ENCODE measurements at places on chromosomes 2 and 18. TPM values are rescaled to one million over a fixed set of nuclear protein-coding genes. Genes with fewer than 3 reads are reported as not detected.

DNA sequence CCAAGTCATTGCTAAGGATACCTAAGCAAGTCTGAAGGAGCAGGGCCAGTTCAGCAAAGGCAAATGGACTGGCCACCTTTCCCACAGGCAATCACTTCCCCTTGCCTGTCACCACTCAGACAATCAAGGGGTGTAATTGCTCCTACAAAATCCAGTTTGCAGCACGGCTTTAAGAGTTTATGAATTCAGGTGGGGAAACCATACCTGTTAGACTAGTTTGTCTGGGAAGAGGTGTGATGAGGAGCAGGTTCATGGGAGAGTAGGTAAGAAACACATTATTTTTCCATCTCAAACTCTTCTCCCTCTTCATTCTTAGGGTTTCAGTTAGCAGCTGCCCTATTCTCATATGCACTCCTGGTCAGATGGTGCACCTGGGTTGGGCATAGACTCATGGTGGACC is 102.5 kb downstream of the EVA1A start:
- no peak for DNase-seq

DNA sequence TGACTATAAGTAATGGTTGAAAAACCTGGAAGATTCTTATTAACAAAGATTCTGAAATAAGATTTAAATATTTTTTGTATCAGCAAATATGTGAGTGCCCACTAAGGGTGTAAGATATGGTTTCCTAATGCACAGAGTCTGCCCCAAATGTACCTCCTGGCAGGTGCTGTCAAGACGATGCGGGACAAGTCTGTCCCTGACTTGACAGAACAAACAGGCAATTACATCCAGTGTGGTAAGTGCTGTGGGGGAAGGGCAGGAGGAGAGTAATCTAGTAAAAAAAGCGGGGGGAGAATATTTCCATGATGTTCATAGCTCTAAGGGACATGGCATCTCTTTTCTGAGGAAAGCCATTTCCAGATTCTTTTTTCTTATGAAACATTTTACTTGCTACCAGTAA is 127.5 kb downstream of the COL4A4 start:
- no peak for DNase-seq

DNA sequence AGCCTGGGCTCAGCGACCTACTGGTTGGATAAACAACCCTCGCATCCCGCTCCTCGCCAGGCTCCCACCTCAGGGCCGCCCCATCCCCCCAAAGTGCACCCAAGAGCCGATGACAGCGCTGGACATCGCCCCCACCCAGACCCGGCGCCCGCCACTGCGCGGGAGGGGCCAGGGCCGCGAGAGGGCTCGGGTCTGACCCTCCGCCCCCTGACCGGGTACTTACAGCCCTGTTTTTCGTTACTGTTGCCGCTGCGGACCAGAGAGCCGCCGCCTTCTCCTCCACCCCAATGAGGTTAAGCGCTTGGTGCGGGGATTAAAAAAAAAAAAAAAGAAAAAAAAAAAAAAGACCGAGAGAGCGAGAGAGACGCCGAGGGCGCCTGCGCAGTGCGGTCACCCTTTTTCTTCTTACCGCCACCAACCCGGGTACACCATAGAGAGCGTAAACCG is at the start of gene CLASP1:
Gene CLASP1 (minus strand): TSS at position 314 of the 447 bp plus-strand sequence. CDS start 43,567 bp downstream, outside the sequence.
- DNase-seq, result no peak

DNA sequence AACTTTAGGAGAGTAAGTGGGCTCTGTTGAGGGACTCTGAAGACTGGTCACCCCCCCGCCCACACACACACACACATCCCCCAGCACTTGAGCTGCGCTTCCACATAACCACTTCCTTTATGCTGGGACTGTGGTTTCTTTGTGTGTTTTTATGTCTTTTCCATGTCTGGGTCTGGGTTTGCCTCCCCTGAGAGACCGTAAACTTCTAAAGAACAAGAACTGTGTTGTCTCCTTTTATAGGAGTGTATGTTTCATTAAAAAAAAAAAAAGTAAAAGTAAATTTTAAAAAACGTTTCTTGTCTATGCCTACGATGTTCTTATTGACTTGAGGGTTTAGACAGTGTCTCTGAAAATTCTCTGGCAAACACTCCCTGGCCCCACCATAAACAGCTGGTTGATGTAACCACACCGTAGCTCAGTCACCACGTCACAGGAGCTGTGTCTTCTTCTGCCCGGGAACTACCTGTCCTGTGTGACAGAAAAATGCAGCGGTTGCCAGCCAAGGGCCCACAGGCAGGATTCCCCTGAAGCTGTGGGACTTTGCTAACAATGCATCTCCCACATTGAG is 68.0 kb downstream of the KLHL29 start:
- peak; percentile 46 for DNase-seq

GRCh38 chr2:42879121-42879705 is 86.8 kb upstream of the HAAO start:
- no peak for DNase-seq

- no peak for DNase-seq
Measured at GRCh38 chr2:207091176-207091575, 74.6 kb downstream of the KLF7 start.

DNA sequence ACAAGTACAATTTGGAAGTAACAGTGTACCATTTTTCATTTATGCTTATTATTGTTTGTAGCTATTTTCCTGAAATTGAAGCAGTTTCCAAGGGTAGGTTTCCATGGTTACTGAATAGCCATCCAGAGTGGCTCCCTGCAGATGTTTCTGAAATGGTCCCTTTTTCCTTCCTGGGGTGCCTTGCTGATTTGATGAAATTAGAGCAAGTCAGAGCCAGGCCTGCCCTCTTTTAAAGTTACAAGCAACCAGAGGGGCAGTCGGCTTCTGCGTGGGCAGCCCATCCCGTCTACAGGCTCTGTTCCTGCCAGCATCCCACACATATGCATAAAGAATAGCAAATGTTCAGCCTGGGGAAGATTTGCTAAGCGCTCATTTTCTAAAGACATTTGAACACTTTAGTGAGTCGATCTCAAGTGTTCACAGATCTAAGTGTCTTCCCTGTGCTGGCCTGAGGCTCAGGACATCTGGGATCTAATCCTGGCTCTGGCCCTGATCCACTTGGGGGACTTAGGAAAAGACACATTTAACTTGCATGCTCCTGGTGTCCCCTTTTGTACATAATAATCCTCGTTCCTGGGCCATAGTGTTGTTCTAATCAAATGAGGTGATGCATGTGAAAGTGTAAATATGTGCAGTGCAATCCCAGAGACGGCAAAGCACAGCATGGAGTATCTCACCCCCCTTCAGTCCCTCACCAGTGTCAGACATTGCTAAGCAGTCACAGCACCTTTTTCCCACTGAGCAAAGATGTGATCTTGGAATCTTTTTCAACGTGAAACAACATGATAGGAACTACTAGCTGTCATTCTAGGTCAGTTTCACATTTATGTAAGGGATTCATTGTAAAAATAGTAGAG is 92.2 kb downstream of the STPG4 start:
- DNase-seq, result no peak

DNA sequence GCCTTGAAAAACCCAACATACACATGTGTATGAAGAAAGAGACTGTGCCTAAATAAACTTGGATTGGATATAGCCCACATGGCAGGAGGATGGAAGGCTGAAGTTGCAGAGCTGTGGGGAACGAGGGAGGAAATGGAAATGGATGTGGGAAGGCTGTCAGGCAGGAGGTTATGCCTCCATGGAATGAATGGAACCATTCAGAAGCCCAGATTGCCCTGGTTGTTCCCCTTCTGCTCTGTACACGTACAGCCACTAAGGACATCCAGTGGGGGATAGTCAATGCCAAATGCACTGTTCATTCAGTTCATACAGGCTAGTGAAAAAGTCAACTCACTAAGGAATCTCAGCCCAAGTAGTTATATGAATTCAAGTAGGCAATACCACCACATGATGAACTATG is 463.7 kb downstream of the TNS1 start:
- no peak for DNase-seq

DNA sequence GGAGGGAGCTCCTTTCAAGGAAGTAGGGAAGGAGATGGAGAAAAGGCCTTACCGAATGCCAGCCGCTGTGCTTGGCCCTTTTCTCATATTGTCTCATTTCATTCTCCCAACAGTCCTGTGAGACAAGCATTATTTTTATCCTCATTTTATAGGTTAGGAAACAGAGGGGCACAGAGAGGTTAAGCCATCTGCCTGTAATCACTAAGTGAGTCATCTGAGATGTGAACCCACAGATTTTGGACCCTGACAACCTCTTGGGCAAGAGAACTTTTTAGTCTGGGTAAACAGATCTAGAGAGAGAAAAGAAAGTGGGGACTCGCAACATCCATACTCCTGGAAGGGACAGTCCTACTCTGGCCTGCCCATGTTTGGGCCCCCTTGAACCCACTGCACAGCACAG is 91.7 kb upstream of the LCLAT1 start:
- no peak for DNase-seq

DNA sequence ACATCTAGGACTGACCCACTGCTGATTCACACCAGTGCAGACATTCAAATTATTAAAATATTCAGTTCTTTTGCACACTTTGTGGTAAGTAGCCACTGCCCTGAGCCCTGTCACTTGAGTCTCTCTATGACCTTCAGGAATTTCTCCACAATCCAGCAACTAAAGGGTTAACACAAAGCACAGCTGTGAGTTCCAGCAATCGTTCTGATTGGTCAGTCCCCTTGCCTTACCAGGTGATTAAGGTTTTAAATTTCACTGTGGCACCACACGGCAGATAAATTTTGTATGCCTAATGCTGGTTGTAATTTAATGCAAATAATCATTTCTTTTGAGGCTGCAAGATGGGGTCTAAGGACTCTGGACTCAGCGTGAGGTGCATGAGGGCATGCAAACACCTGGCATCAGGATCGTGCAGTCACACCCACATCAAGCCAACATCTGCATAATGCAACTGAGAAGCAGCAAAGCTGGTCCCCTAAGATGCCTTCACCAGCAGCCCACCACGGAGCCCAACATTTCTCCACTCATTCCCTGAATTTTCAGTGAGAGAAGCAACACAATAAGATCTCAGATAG is 36.6 kb downstream of the SLC14A1 start:
- no peak for DNase-seq

DNA sequence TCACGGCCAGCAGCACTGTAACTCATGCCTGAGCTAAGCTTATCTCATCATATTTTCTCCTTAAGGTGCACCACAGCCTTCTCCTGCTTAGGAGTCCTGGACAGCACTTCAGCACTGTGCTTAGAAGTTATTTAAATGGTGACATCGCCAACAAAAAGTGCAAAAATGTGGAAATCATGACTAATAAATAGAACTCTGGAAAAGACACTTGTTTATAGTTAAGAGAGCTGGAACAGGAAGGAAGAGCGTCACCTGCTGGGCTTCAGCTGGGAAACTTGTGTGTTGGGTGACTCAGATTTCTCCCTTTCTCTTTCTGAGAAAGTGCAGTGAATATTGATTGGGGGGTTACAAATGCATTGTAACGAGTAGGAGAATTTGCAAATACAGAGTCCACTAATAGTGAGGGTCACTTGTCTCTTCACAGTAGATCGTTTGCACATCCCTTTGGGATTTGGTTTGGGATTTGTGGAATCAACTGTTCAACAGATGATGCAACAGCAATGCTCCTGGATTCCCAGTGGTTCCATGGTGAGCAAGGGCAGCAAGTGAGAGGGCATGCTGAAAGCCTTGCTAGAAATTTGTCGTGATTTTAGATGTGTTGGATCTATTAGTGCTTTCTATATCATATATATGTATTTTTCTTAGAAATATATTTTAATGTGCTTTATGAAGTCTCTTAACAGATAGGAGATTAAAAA is 84.2 kb downstream of the DOK6 start:
- no peak for DNase-seq

- DNase-seq, result no peak
Measured at GRCh38 chr2:174510583-174511189, 23.9 kb upstream of the GPR155 start.

DNA sequence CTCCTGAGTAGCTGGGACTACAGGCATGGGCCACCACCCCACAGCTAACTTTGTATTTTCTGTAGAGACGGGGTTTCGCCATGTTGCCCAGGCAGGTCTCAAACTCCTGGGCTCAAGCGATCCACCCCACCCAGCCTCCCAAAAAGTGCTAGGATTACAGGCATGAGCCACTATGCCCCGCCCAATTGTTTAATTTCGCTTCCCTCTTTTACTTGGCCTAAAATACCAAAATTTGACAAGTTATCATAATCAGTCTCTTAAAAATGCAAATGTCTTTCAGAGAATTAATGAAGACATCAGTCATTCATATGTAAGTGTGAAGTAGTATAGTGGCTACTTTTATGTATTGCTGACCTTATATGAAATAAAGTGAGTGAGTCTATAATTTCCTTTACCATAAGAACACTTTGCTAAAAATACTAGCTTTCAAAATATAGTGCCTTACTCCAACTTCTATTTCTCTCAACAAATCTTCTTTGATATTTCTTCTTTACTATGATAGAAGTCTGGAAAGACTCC is 9.8 kb downstream of the FBXO11 start:
- DNase-seq, result no peak

- DNase-seq, result no peak
Measured at GRCh38 chr2:187266147-187266546, 181.9 kb downstream of the CALCRL start.

- DNase-seq, result no peak
Measured at GRCh38 chr2:3913166-3913565, 209.8 kb downstream of the DCDC2C start.

DNA sequence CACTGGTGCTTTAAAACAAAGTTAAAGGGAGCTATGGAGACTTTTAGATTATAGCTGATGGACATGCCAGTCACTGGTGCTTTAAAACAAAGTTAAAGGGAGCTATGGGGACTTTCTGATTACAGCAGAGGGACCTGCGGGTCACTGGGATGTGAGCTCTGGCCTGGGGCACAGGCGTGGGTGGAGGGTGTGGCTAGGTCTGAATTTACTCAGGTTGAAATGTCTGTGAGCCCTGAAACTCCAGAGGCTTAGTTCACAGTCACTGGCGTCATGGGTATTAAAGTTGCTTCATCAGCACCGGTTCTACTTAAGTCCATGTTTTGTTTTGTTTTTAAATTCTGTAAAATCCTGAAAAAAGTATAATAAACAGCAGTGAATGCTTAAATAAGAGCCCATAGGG is 49.0 kb upstream of the TMEM18 start:
- no peak for DNase-seq

DNA sequence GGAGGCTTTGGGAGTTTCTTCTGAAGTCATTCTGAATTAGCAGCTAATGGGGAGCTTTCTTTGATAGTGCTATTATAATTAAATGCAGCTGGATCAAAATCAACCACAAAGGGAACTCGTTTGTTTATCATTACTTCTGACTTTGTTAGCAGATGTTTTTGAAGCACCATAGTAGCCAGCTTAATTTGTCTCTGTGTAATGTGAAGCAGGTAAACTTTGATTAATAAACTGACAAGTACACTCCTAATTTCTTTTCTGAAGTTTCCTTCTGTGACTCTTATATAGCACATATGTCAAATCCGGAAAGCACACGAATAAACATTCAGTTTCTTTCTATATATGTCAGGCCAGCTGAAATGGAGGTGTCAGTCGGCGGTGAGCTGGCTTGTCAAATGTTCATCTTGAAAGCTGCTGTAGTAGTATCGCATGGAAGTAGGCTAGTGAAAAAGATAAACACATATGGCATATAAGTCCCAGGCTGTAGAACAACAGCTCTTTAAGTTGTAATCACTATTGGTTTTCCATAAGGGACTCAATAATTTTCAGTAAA is 451.9 kb upstream of the ZEB2 start:
- no peak for DNase-seq

The GPBAR1 gene
- 1.2 TPM for total RNA-seq

The CNTNAP5 gene
- total RNA-seq, result not detected

The AOX1 gene
- total RNA-seq, result 0.19 TPM

The PKP4 gene
- 36.3 TPM for total RNA-seq

The CD302 gene
- 0.42 TPM for total RNA-seq

The FAM110C gene
- total RNA-seq, result 0.22 TPM

The SLC14A1 gene
- total RNA-seq, result 8.7 TPM

The ITPRIPL1 gene
- 33.3 TPM for total RNA-seq

The FBXO15 gene
- 0.89 TPM for total RNA-seq

The SCLY gene
- 27.1 TPM for total RNA-seq

The CYP27C1 gene
- not detected for total RNA-seq

The APCDD1 gene
- not detected for total RNA-seq

Measured in activated CD4-positive, alpha-beta T cell treated with anti-CD3 and anti-CD28 coated beads, Interleukin-2, amount 10 ng/mL, durations not matched to agents 7 days and 5 days (primary cell).